NCI-H187 treated with DMSO at 0.1 percent for 48 hours (cell line): ENCODE measurements at places on chromosomes 1 and 21.

DNA sequence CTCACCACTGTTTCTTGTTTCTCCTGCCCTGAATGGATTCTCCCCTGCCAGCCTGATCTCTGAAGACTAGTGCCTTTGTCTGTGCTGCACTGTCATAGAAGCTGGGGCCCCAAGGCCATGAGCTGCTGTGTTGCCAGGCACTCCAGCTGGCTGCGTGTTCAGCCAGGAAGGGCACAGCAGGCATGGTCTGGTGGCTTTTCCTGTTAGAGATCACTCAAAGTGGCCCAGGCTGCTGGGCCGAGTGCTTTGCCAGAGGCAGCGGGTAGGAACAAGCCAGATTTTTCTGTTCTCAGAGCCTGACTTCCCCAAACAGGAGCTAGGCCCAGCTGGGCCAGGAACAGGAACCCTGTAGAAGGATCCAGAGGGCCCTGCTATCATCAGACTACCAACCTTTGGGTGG, 5.2 kb downstream of the ADPRS start:
- no peak for DNase-seq

- DNase-seq = no peak
These were observed 81.1 kb upstream of the GREM2 start for GRCh38 chr1:240693036-240693435.

GRCh38 chr1:88655685-88656299, 28.3 kb upstream of the PKN2 start:
- no peak for DNase-seq

GRCh38 chr1:208089149-208089548, 155.0 kb downstream of the PLXNA2 start:
- no peak for DNase-seq

- DNase-seq = no peak
These were observed 40.1 kb downstream of the AJAP1 start for GRCh38 chr1:4694492-4694891.

DNA sequence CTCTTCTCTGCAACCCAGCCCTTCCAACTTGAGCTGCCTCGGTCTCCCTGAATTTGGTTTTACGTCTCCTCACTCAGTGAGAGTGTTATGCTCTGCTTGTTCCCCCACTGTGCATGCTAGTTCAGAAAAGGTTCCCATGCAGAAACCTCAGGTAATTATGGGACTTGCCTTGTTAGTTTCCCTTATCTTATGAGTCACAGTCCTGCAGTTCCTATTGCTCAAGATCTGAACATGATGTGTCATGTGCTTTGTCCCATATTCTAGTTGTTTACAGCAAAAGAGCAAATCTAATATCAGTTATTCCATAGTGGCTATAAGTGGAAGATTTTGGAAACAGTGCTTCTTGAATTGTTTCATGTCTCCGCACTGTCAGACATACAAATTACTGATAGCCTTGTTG, 74.4 kb downstream of the DUSP10 start:
- no peak for DNase-seq

DNA sequence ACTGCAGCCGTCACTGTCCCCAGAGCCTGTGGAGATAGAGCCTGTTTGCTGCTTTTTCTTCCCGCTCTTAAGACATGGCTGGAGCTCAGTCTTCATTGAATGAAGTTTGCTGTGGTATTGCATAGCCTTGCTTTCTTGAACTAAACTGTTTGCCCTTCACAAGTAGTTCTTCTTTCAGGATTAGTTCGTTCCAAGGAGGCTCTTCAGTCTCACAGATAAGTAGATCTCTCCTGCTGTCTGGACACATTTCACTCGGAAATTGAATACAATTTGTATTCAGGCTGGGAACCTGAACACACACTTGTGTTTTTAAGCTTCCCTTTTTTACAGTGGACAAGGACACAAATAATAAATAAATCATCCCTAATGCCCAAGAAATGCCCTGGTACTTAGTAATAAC, 34.7 kb downstream of the IFNAR1 start:
- DNase-seq = no peak

DNA sequence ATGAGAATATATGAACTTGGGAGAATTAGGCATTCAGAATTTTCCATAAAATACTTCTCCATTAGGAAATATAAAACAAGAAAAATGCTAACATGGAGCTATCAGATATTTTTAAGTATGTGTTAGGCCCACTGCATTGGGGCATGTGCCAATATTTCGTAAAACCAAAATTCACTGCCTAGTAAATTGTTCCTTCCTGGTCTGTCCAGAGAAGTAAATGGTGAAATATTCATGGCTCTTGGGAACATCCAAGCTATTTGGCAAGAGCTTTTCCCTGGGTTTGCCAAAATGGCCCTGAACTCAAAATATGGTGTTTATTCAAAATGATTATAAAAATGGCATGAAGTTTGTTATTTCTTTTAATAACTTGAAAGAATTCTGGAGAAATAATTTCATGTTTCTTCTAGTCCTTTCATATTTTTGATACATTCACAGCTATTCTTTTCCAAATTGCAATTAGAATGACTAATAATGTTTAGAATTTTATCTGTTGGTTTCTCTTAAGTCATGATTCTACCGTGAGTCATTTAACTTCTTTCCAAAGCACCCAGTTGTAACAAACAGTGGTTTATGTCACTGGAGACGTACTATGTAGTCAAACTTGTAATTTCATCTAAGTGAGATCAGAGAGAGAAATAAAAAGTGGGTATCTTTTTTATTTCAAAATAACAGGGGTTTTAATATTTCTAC, 25.7 kb upstream of the SLC19A2 start:
- DNase-seq = no peak

DNA sequence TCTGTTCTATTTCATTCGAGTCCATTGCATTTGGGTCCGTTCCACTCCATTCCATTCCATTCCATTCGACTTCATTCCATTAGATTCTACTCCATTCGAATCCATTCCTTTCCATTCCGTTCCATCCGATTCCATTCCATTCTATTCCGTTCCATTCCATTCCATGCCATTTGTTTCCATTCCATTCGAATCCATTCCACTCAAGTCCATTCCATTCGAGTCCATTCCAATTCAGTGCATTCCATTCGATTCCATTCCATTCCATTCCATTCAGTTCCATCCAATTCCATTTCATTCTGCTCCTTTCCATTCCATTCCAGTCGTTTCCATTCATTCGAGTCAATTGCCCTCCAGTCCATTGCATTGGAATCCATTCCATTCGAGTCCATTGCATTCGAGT, 2603.7 kb upstream of the TPTE start:
- DNase-seq = no peak

- no peak for DNase-seq
These were observed 13.2 kb downstream of the AVPR1B start for GRCh38 chr1:206103979-206104378.

GRCh38 chr1:225580238-225581099, 72.5 kb downstream of the ENAH start:
- DNase-seq = no peak

- DNase-seq = no peak
These were observed 221.5 kb downstream of the PTPRC start for GRCh38 chr1:198860371-198860770.

GRCh38 chr1:246647113-246647512, 77.1 kb upstream of the SCCPDH start:
- no peak for DNase-seq
